NCI-H2081 (cell line): ENCODE measurements at places on chromosomes 16 and 17.

- no peak for DNase-seq
These were observed 220.5 kb downstream of the PARN start for GRCh38 chr16:14409563-14409962.

- DNase-seq: no peak
These were observed 329.4 kb upstream of the CDH5 start for GRCh38 chr16:66036793-66037715.

DNA sequence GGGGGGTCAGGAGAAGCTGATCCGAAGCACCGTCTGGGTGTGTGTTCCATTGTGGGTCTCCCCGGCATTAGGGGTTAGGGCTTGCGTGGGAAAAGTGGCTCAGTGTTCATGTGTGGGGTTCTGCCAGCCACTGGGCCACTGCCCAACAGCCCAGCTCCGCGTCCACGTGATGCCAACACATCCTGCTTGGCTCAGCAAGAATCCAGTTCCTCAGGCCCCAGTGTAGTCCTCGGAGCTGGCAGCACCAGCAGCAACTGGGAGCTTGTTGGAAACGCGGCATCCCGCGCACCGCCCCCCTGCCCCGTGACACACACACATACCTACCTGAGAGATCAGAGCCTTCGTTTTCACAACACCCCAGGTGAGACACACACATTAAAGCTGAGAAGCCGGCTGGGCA is 18.9 kb downstream of the LGALS9 start:
- no peak for DNase-seq

DNA sequence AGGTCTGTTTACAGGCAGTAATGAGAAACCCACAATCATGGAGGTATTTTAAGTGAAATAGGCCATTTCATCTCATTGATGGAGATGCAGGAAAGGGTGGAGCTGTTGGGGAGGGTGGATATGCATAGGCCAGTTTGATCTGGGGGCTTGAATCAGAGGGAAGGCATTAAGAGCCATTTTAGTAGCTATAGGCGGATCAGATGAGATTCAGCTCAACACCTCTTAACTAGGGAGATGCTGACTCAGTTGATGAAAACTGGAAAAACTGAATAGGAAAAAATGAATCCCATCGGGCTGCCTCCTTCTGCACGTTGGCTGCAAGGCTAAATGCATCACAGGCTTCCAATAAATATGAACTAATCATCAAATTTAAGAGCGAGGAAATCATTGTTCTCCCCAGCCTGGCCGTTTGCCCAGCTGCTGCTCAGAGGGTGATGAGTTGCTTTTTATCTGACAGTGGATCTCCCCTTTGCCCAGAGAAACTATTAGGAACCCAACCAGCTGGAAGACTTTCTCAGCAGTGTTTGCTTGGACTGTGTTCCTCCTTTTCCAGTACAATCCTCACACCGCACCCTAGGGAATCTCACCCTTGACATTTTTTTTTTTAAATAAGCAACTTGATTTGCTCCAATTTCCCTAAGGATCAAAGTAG is 149.6 kb downstream of the SOX9 start:
- DNase-seq: peak; percentile 68

GRCh38 chr17:73424571-73424970 is 112.8 kb upstream of the CDC42EP4 start:
- no peak for DNase-seq

DNA sequence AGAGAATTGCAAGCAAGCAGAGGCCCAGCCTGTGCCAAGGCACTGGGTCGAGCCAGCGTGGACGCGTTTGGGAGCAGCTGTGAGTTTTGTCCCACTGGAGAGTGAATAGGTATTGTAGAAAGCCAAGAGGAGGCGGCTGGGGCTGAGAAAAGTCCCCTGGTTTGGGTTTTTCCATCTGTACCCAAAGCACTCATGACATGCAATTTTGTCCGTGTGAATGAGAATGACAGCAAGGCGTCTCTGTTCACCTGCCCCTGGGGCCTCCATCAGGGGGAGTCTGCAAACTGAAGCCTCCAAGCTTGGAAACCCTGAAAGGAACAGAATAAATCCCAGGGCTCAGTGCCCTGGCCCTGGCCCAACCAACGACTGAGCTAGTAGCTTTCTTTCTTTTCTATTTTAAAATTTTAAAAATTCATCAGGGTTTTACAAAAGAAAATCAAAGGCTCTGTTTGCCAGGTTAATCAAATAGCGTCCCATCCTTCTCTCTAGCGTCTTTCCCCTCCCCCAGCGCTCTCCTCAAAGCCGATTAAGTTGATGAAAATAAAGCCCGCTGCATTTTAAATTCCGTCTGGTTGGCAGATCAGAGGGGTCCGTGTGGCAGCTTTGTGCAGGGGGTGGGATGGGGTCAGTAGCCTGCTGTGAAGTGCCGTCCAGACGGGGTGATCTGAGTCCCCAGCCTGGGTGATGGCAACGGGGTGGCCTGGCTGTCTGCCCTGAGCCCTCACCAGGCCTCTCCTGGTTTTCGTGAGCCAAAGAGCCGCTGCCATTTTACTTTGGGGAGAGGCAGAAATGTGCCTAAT is 171.0 kb downstream of the KATNIP start:
- no peak for DNase-seq

GRCh38 chr16:72609933-72610332 is 438.0 kb upstream of the PMFBP1 start:
- no peak for DNase-seq

- DNase-seq: no peak
These were observed 268.8 kb downstream of the SNX29 start for GRCh38 chr16:12245088-12245920.

DNA sequence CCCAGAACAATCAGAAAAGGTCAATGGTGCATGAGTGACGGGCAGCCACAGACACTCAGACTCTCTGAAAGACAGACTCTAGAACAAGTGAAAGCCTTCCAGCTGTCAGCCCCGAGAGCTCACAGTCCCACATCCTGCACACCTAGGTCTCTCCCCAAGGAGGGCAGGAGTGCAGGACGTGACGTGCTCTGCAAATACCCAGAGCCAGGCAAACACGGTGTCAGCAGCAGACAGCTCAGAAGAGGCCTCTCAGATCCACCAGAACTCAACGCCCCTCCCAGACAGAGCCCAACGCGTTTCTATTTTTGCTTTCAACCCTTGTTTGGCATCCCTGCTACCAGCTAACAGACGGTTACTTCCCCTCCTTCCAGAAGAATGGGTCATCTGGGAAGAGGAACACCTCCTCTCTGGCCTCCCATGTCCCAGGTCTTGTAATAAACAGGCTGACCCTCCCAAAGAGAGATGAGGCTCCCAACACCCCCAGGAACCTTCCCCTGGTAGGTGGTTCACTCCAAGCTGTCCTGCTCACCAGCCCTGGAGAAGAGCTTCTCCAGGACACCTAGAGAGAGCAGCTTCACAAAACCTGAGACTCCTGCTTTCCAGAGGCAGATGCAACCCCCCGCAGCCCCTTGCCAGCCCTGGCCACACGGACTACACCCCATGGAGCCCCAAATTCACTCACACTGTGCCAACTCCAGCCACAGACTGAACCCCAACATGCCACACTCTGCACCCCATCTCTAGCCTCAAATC is 7.6 kb downstream of the PITPNM3 start:
- DNase-seq: no peak

GRCh38 chr17:37488009-37488604 is 1.6 kb upstream of the DUSP14 start:
- peak; percentile 12 for DNase-seq

GRCh38 chr16:10831894-10832886 is 13.6 kb upstream of the TVP23A start:
- DNase-seq: no peak

GRCh38 chr17:49995055-49995738 is at the start of gene DLX3:
Gene DLX3, minus strand, starts transcription at chr17:49995224. Its CDS starts 226 bp downstream, at chr17:49994998.
- peak; percentile 38 for DNase-seq

- DNase-seq: no peak
These were observed 26.0 kb downstream of the TK2 start for GRCh38 chr16:66523861-66524354.

- DNase-seq: no peak
These were observed 9.7 kb downstream of the CRAMP1 start for GRCh38 chr16:1621851-1622250.

GRCh38 chr17:41812381-41813151 is at the start of gene FKBP10:
Gene FKBP10, plus strand, starts transcription at chr17:41813004. Its CDS starts 31 bp downstream, at chr17:41813035.
- DNase-seq: peak; percentile 70
